ENCODE measurements at places on chromosomes 13 and 19.

DNA sequence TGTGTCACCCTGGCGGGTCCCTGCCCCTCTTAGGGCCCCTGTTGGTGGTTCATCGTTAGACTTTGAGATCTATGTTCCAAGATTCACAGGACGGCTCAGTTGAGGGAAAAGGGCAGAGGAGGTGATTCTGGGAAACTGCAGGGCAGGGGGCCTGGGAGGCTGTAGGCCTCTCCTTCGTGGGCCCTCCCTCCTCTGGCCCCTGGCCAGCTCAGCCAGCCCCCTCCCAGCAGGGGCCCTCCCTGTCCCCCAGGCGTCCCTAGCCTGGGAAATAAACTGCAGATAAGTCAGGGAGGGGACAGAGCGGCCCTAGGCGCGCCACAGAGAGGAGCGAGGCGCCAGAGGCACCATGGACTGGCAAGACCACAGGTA is 6.5 kb downstream of the HIF3A start:
- no peak for DNase-seq

DNA sequence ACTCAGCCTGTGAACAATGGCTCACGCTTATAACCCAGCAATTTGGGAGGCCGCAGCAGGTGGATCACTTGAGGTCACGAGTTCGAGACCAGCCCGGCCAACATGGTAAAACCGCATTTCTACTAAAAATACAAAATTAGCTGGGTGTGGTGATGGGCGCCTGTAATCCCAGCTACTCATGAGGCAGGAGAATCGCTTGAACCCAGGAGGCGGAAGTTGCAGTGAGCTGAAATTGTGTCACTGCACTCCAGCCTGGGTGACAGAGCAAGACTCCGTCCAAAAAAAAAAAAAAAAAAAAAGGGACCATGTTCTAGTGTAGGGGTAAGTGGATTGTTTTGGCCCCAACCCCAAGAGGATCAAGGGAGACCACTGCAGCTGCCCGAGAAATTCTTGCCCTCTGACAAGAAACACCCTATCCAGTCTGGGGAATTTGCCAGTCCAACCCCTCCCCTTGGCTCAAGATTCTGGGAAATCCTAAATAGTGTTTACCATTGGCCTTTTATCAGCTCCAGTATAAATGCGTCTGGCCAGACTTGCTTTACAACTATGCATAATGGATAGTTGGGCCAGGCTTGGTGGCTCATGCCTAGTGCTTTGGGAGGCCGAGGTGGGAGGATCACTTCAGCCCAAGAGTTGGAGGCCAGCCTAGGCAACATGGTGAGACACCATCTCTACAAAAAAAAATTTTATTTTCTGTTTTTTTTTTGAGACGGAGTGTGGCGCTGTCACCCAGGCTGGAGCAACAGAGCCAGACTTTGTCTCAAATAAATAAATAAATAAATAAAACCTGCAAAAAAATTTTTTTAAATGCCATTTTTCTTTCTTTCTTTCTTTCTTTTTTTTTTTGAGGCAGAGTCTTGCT is 5.1 kb upstream of the DHDH start:
- no peak for DNase-seq

DNA sequence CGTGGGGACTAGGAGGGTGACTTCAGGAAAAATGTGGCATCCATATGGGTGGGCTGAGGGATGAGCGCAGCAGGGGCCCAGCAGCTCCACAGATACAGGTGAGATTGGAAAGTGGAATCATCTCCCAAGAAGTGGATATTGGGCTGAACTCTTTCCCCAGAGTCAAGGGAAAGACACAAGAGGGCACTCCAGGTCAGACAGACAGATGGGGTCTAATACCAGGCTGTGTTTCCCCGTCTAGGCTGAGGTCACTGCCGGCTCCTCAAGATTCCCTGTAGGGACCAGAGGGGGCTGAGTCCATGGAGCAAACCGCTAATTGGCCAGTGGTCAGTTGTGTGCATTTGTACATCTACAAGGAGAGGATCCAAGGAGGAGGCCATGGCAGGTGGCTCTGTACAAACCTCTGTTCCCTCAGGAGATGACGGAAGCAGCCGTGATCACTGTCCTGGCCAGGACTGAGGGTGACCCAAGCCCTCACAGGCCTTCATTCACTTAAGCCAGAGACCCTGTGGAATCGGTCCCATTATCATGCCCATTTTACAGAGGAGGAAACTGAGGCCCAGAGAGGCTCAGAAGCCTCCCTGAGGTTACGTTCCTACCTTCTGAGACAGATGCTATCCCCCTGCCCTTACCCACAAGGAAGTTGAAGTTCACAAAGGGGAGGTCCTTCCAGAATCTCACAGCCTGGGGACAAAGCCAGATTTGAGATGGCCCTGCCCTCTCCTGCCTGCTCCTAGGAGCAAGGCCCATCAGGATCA is 14.9 kb upstream of the IGLON5 start:
- DNase-seq = no peak

DNA sequence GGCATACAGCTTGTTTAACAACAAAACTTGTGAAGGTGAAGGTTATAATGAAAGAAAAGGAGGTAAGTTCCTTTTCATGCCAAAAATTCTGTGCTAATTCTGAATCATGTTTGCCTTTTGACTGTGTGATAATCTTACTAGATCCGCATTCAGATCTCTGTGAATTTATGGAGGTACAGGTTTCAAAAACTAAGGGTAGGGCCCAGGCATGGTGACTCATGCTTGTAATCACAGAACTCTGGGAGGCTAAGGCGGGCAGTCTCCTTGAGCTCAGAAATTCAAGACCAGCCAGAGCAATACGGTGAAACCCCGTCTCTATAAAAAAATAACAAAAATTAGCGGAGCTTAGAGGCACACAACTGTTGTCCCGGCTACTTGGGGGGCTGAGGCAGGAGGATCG is 45.9 kb downstream of the PCDH9 start:
- no peak for DNase-seq

GRCh38 chr13:27853335-27853734 is 61.1 kb downstream of the GSX1 start:
- no peak for DNase-seq

DNA sequence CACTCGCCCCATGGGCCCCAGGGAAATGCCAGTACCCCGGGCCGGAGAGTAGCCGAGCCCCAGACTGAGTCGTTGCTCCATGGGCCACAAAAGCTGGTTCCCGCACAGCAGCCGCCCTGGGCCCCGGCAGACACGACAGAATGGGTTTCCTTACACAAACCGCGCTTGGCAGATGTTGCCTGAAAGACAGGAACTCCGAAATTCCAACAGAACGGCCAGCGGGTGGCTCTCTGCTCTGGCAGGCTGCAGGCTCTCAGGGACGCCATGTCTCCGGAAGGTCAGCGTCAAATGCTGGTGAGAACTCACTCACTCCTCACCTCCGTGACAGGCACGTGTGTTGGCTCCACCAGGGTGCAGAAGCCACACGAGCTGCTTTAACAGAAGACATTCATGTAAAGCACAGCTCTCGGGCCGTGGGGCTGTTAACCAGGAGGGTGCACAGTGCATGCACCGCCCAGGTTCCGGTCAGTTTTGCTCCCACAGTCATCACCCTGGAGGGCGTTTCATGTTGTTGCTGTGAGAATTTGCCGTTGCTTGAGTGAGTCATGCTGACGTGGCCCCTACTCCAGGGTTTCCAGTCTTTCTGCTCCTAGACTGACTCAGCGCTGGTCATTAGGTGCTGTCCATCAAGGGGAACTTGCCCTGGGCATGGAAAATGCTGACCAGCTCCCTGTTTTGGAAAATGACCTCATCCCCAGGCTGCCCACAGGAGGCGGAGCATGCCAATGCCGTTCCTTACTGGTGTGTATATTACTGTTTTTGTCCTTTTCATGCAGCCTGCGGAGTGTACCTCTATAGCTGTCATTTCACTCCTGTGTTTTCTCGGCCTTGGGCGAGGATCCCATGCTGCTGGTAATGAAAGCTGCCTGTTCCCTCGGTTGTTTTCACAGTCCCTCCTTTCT is 44.8 kb downstream of the ANKRD10 start:
- peak; percentile 99 for DNase-seq

DNA sequence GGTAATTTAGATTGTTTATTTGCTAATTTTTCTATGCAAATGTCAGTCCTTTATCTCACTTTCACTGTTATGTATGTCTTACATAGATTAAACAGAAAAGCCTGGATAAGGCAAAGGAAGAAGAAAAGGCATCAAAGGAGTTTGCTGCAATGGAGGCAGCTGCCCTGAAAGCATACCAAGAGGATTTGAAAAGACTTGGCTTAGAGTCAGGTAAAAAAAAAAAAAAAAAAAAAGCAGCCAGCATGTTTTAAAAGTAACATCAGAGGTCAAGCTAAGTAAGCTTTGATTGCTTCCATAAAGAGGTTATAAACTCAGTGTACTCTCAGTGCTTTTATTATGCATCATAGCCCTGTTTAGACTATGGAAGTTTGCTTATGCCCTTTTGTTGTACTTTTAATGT is 3.8 kb downstream of the WBP4 start:
- no peak for DNase-seq

DNA sequence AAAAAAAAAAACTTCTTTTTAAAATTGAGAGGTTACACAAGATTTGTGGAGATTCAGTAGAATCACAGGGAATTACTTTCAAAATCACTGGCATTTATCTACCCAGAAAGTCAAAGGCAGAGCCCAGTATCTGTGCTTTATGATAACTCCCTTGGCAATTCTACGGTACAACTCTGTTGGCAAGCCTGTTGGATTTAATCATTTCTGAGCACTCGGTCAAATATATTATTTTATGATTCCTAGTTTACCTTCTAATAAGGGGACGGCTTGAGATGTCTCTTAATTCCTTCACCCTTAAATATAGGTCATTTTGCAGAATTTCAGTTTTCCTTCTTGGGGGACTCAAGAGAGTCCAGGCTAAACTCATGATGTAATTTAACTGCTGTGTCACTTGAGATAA is 987.6 kb downstream of the EFNB2 start:
- DNase-seq = no peak

DNA sequence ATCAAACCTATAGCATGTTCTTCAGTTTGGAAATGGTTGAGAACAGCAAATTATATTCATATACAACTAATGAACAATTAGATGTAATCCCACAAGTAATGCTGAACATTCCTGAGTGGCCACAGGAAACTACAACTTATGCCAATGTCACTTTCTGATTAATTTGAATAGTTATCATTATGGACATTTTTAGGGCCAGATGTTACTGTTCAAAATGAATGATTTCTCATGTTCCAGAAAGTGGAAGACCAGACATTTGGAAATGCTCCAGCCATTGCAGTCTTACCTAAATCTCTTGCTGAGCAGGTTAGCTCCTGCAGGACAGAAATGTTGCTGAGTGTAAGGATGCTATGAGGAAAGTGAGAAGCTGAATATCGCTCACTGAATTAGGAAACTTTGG is 819.8 kb downstream of the PCDH9 start:
- no peak for DNase-seq

All from NCI-H226 (cell line).